ENCODE measurements at places on chromosomes 16 and 17.

- DNase-seq: peak; percentile 55
These were observed 837 bp upstream of the PRDM7 start for GRCh38 chr16:90077757-90078578.

- DNase-seq: no peak
These were observed 1.2 kb upstream of the MSLN start for GRCh38 chr16:759110-759910.

DNA sequence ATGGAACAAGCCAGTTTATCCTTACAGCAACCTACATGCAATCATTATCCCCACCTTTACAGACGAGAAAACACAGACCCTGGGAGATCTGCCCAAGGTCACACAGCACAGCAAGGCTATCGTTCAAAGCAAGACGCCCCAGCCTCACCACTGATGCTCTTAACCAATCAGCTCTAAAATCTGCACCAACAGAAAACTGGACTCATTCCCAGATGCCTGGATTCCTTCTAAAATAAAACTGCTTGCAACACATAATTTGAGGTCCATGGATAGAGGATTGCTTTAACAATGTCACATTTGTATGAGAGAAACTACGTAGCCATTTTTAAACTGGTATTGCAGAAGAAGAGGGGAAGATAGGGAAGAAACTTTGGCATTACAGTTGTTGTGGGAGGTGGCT, 6.8 kb downstream of the COTL1 start:
- DNase-seq: no peak

DNA sequence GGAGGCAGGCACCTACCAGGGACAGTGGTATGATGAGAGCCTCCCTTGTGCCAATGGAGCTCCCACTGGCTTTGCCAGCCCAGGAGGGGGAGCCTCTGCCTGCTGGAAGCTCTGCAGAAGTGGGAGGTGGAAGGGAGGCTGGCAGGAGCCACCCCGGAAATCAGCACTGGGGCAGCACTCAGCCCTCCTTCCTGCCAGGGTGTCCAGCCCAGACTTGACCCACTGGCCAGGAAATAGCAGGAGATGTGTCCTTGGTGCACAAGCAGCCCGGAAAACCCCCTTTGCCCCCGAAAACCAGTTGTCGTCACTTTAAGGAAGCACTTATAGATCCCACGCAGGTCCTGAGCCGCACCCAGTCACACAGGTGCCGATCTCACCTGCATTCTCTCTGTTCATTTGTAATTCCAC, 49.3 kb upstream of the CACNG4 start:
- no peak for DNase-seq

- DNase-seq: no peak
These were observed 4.7 kb downstream of the CDIPT start for GRCh38 chr16:29858149-29858849.

DNA sequence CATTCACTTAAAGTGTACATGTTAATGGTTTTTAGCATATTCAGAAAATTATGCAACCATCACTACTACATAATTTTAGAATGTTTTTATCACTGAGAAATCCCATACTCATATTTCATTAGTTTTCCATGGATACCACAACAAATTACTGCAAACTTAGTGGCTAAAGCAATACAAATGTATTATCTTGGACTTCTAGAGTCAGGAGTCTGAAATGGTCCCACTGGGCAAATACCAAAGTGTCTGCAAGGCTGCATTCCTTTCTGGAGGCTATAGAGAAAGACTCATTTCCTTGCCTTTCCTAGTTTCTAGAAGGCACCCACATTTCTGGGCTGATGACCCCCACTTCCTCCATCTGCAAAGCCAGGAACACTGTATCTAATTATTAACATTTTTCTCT, 16.9 kb upstream of the GNAO1 start:
- DNase-seq: no peak

- peak; percentile 30 for DNase-seq
These were observed 12.6 kb upstream of the TCF25 start for GRCh38 chr16:89860747-89861304.

DNA sequence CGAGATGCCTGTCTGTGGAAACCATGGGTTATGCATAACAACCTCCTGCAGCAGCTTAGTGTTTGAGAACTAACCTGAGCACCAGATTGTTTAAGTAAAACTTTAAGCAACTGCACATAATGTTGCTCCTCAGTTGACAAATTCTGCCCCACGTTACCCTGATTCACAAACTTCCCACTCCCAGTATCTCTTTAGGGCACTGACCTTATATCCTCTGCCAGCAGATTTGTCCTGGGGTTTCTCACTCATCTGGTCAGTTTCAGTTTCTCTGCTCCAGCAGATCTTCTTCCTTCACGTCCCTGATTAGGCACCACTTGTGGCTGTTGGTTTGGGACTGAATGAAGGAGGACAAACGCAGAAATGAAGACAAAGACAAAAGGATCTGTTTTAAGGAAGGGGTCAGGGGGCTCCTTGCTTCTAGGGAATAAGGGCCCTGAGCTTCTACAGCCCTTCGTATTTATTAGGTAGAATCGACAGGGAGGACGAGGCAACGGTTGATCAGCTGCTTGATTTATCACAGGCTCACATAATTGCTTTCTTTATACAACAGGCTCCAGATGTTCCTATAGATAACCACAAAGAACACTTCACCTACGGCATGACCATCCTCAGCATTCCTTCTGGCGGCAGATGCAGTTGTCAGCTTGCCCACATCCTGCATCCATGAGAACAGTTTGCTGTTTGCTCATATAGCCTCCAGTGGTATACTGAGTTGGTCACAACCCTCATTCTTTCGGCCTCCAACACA, 13.5 kb upstream of the ZNF689 start:
- no peak for DNase-seq

DNA sequence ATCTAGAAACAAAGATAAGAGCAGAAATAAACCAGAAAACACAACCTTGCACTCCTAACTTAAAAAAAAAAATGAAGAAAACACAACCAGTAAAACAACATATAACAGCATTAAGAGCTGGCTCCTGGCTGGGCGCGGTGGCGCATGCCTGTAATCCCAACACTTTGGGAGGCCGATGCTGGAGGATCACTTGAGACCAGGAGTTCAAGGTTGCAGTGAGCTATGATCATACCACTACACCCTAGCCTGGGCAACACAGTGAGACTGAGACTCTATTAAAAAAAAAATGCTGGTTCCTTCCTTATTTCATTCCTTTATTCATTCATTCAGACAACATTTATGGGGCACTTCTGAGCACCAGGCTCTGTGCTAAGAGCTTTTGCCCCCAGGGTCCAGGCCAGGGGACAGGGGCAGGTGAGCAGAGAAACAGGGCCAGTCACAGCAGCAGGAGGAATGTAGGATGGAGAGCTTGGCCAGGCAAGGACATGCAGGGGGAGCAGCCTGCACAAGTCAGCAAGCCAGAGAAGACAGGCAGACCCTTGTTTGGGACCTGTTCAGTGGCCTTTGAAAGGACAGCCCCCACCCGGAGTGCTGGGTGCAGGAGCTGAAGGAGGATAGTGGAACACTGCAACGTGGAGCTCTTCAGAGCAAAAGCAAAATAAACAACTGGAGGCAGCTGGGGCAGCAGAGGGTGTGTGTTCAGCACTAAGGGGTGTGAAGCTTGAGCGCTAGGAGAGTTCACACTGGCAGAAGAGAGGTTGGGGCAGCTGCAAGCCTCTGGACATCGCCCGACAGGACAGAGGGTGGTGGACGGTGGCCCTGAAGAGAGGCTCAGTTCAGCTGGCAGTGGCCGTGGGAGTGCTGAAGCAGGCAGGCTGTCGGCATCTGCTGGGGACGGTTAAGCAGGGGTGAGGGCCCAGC, 2.6 kb downstream of the STH start:
- DNase-seq: no peak

GRCh38 chr17:13405080-13405479, 196.6 kb downstream of the HS3ST3A1 start:
- no peak for DNase-seq

DNA sequence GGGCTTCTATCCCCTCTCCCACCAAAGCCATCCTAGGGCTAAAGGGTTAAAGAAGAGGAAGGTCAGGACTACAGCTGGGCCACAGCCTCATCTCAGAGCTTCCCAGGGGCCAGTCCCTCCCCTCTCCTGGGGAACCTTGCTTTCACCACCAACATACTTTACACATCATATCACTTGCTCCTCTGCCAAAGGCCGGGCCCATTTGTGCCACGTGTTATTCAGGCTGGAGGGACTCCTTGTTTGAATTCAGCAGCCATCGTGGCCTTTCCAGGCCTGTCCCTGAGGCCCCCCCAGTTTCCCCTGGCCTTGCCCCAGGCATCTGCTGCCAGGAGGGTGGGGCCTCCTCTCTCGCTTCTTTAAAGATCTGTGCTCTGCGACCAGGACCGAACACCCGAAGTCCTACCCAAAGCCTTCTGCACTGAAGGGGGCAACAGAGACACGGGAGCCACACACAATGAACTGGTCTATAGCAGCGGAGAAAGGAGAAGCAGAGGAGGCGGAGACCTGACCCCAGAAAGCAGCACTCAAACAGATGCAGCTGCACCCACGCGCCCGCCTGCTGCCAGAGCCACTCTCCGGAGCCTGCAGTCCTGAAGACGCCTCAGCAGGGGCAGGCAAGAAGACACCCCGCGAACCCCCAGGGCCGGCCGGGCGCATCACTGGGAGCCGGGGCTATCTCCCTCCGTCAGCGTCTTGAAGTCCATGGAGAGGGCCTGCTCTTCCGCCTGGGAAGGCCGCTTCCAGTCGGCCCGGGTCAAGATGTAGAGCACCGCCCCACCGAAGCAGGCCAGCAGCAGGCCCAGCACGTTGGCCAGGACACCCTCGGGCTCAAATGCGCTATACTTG, 12.1 kb downstream of the CYB561 start:
- DNase-seq: peak; percentile 51

DNA sequence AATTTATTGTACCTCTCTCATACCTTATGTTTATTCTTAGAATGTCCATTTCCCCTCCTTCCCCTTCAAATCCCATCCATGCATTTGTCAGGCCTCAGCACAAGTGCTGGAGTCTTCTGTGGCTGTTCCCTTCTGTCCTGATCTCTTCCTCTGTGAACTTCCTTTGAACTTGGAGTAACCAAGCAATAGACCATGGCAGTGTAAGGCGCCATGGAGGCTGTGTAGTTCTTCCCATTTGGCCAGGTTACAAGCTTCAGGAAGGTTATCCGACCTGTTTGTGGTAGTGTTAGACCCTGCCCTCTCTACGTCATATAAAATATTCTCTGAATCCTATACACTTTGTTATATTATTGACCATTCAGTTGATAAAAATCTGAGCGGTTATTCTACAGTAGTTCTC, 28.6 kb downstream of the MAP2K6 start:
- no peak for DNase-seq

GRCh38 chr17:40074871-40075200, 12.1 kb downstream of the THRA start:
- DNase-seq: no peak

- no peak for DNase-seq
These were observed 69.4 kb upstream of the GCSH start for GRCh38 chr16:81165411-81166097.

DNA sequence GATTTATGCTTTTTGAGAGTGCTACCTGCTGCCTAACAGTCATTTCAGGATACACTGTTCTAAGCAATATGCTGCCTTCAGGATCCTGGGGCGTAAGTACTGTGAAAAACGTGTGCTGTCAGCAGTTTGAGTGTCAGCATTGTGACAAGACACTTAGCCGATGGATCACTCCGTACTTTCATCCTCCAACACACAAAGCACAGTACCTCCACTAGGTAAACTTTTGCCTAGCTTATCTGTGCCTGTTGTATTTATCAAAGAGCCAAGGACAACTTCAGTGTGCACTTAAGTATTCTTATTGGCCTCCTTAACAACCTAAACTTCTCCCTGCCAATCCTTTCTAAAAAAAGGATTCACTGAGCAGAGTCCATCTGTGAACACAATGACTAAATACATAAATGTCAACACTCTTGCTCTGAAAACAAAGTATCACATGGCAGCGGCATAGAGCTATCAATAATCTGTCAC, 33.8 kb upstream of the PHLPP2 start:
- no peak for DNase-seq

DNA sequence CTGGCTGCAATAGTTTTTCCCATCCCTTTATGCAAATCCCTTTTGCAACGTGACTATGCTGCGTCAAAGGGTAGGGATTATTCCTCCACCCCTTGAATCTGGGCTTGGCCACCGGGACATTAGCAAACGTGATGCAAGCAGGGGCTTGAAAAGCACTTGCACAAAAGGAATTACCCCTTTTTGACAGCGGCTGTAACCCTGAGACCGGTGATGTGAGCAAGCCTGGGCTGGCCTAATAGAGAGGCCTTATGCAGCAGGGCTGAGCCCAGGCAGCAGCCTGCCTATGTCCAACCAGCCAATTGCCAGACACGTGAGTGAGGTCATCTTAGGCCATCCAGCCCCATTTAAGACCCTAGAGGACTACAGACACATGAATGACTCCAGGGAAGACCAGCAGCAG, 30.4 kb upstream of the PAFAH1B1 start:
- no peak for DNase-seq

DNA sequence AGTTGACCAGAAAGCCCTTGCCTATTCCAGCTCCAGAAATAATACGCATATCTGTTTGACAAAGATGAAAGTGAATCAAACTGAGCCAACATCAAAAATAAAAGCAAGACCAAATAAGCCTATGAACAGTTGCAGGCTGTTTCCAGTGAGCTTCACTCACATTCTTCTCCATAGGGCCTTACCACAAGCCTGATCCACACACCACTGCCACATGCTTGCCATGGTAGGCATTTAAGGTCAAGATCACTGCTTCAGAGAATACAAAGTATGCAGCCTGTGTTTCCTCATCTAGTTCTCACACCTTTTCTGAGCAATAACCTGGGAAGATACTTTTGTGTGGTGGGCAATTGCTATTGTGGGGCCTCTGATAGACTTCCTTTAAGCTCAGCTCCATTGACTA, 1060.2 kb downstream of the CDH11 start:
- DNase-seq: no peak

DNA sequence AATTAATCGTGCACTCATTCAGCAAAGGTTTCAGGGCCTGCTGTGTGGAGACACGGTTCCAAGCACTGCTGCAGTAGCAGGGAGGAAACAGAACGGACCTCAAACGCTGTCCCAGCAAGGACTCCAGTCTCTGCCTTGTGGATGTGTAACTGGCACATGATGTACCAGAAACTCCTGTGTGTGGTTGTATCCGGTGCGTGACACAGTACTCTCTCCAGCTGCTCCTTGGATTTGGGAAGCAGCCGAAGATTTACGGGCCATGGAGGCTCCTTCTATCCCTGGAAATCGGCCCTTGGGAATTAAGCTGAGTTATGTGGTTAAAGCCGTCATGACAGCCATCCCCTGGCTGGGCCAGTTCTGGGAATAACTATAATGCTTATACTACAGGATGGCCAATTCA, 8.5 kb upstream of the ANKRD11 start:
- no peak for DNase-seq

- no peak for DNase-seq
These were observed 5.2 kb downstream of the KRT10 start for GRCh38 chr17:40817103-40817682.

GRCh38 chr16:46843898-46844642, 13.1 kb upstream of the C16orf87 start:
- no peak for DNase-seq

DNA sequence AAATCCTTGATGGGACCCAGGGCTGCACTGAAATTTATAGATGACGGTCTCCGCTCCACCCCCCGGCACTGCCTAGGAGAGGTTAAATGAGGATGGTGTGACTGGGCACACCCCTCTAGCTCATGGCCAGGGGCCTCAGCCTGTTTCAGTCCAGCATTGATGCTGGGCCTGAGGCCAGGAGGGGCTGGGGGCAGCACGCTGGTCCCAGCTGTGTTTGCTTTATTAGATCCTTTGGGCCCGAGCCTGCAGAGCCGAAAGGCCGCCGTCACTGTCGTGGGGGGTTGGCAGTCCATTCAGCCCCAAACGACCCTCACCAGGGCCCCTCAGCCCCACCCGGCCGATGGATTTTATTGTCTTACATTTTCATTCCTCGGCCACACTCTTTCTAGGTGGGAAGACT, 10.8 kb upstream of the DOK4 start:
- no peak for DNase-seq

Measured in bone marrow (tissue), 2 donors.